Stimulated activated CD8-positive, alpha-beta memory T cell treated with anti-CD3 and anti-CD28 coated beads, Interleukin-2, amount 100 ng/mL, for 1 hour (primary cell): ENCODE measurements at places on chromosomes 3 and 15.

- DNase-seq = no peak
These were observed 15.3 kb downstream of the HDAC11 start for GRCh38 chr3:13495351-13495813.

DNA sequence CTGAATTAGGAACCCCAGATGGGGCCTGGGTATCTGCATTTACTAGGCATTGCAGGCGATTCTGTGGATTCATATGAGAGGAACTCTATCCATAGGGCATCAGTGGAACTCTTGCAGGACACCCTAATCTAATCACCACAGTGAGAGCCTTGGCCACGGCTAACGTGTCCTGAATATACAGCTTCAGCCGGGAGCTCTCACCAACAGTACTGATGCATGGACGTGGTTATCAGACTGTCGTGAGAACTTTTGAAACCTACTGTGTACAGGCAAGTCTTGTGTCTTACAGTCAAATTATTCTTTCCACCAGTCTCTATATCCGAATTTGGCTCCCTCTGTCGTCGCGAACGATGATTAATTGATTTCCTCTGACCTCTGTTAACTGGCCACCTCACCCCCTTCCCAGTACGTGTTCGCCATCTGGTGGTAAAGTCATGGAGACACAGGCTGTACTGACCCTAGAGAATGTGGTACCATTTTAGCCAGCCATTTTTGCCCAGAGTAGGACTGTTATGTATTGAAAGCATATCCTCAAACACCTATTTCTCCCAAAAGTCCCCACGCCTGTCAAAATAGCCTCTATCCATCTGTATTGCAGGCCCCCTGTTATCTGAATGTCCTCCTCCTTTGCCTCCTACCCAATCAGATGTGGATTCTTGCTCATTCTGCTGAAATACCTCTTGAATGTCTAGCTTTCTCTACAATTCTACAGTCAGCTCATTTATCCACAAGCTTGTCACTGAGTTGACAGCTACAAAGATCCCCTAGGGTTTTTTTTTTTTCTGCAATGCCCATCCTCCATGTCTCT lies 39.7 kb downstream of the GLDN start:
- DNase-seq = no peak

GRCh38 chr3:124266487-124266886 lies 274.6 kb upstream of the ROPN1 start:
- DNase-seq = no peak

DNA sequence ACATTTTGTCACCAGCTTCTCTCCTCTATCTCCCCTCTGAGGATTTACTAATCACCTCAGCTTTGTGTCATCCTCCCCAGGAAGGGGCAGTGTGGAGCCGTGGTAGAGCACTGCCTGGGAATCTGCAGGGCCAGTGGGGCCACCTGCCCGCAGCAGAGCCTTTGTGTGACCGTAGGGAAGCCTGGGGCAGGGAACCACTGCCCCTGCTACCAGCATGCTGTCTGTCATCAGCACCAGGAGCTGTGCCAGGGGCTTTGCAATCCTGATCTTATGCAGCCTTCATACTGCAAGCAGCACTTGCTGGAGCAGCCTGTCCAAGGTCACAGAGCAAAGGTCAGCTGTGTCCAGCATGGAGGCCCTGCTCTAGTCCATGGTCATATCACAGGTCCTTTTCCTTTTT lies 170.2 kb upstream of the IL12A start:
- no peak for DNase-seq

- DNase-seq = no peak
These were observed 12.5 kb downstream of the XYLB start for GRCh38 chr3:38359038-38359437.

DNA sequence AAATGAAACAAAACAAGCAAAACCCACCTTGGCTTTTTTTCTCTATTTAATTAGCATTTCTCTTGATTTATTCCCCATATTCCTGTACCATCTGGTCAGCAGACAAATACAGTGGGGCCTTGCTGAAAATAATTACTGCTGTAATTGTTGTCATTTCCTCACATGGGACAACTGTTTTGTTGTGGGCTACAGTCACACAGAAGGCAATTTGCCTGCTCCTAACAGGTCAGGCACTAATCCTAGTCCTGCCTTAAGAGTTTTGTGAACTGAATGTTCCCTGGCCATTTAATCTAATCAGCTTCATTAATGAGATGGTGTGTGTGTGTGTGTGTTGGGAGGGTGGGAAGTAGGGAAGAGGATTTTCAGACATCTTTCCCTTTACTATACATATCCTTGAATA lies 11.6 kb downstream of the TRPC1 start:
- no peak for DNase-seq

DNA sequence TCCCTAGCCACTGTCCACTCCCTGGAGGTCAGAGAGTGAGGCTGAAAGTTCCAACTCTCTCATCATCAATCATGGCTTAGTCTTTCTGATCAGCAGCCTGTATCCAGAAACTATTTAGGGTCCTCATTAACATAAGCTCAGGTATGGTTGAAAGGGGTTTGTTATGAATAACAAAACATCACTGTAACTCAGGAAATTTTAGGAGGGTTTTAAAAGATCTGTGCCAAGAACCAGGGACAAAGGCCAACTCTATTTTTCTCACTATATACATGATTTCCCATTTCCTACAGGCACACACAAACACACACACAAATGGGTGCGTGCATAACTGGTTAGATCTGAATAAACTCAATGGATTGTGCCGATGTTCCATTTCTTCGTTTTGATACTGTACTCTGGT lies 23.6 kb downstream of the STOML1 start:
- DNase-seq = no peak
